ENCODE measurements at places on chromosomes 16 and 17.

DNA sequence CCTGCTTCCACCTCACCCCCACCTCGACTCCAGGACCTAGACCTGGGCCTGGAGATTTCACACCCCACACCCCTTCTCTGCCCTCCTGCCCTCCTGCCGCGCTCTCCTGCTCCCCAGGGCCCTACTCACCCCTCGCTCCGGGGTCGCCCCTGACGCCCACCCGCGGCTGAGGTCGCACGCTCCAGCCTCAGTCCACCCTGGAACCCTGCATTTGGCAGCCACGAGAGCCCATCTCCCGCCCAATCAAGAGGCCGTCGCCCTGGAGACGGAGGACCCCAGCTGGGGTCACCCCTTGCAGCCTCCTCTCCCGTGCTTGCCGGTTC lies 16.1 kb downstream of the TLE7 start:
- DNase-seq, result no peak

GRCh38 chr17:40727447-40728231 lies 24.1 kb upstream of the KRT24 start:
- DNase-seq, result peak; percentile 8

GRCh38 chr17:5715478-5715877 lies 131.2 kb upstream of the NLRP1 start:
- no peak for DNase-seq

DNA sequence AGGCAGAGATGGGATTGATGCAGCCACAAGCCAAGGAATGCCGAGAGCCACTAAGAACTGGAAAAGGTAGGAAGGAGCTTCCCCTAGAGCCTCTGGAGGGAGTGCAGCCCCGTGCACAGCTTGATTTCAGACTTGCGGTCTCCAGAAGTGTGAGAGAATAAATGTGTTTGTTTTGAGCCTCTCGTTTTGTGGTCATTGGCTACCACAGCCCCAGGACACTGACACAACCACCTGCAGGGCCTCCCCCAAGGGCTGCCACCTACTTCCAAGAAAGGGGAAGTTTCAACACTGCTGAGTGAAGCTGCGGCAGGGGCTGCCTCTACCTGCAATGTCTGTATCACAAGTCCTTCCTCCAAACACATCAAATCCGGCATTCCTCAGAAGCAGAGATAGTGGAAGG lies 346.9 kb downstream of the C16orf95 start:
- DNase-seq, result no peak

- DNase-seq, result no peak
These were observed 1.4 kb upstream of the NAE1 start for GRCh38 chr16:66832190-66832589.

- no peak for DNase-seq
These were observed 320.7 kb downstream of the MAP2K4 start for GRCh38 chr17:12341328-12341727.

DNA sequence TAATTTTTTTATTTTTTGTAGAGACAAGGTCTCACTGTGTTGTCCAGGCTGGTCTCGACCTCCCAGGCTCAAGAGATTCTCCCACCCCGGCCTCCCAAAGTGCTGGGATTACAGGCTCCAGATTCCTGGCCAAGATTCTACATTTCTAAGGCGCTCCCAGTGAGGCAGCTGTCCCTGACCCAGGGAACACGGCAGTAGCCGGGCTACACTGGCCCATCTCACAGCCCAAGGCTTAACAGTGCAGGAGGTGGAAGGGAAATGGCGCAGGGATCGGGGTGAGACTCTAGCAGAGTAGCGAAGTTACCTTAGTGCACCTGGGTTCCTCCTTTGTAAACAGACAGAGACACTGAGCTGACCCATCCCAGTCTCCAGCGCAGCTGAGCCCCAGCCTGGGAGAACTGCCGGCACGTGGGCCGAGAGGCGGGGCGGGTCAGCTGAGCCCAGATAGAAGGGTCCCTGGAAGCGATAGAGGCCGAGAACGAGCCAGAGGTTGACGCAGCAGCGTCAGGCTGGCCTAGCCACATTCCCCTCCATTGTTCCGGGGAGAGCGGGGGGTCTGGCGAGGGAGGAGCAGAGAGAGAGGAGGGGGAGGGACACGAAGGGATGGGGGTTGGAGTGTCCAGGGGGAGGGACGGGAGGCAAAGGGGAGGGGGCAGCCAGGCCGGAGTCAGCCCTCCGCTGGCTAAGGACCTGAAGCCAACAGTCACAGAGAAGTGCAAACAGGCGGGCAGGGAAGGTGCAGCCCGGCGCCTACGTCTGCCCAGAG lies 2.5 kb downstream of the CARHSP1 start:
- no peak for DNase-seq

GRCh38 chr17:40075201-40075941 lies 12.6 kb downstream of the THRA start:
- DNase-seq, result peak; percentile 61

DNA sequence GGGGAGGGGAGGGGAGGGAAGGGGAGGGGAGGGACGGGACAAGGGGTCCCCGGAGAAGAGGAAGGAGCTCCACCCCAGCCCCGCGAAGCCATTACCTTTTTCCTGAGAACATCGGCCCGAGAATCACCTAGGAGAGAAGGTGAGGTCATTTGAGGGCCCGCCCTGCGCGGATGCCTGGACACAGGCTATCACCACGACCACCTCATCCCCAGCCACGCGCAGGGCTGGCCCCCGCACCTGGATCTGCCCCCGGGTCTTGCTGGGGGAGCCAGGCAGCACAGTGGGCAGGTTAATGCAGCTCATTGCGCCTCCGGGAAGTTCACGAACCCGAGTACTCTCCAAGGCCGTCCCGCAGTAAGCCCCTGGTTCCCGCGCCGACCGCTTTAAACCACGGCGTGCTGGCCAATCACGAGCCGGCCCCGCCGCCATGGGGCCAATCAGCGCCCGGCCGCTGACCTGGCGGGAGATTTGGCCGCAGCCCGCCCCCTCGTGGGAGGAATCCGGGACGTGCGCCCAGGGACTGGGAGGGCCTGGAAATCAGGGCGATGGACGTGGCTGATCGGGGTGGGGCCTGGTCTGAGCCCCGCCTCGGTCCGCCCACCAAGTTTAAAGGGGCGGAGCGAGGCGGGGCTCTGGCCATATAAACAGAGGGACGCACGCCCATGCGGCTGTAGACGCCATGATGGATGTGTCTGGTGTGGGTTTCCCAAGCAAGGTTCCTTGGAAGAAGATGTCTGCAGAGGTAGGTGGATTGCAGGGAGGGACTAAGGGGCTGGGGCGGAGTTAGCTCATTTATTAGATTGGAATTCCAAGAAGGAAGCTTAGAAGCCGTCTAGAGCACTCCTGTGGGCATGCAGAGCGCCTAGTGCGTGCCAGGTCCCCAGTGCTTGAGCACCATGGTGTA lies at the start of the genes AFMID and TK1:
TSS of gene AFMID (plus strand) at position 671 of the 904 bp plus-strand sequence. CDS start at position 680, 9 bp downstream.
TSS of gene TK1 (minus strand) at position 361 of the 904 bp plus-strand sequence. CDS start at position 303, 58 bp downstream.
- peak; percentile 100 for DNase-seq

GRCh38 chr17:14331225-14331981 lies 30.5 kb downstream of the HS3ST3B1 start:
- no peak for DNase-seq

DNA sequence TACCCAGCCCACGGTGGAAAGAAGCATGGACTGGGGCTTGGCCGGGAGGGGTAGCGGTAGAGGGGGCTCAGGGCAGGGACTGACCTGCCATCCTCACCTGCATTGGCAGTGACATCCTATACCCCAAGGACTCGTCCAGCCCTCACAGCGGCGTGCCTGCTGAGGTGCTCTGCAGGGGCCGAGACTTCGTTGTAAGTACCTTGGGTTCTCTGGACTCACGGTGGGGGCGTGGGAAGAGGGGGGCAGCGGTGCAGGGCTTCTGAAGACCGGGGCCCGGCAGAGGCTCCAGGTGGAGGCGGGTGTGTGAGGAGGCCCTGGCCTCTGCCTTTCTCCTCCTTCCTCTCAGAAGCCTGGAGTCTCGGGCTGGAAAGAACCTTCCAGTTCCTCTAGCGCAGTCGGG lies 25.5 kb downstream of the POLR3E start:
- DNase-seq, result no peak

DNA sequence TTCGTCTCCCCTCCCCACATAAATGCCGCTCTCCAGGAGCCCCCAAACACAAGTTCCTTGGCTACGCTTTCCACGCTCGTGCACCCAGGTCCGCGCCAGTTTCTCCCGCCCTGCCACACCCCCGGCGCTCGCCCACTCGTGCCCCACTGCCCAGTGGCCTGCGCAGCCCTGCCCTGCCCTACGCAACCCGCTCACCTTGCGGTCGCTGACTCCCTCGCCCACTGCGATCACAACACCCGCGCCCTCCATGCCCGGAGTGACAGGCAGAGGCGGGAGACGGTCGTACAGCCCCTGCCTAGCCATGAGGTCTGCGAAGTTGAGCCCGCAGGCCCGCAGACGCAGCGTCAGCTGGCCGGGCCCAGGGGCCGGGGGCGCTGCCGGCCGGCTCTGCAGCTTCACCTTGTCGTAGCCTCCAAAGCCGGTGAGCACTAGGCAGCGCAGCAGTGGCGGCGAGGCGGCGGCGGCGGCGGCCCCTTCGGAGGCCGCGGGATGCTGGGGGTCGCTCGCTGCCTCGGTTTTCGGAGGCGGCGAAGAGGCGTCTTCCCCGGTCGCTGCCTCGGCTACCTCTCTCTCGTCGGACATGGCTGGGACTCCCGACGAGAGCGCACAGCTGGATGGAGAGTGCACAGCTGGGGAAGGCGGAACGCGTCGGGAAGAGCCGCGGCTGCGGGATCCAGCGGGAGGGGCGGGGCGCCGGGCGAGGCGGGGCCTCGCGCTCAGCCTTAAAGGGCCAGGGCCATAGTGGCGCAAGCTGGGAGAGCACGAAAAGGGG lies at the start of gene VAT1:
TSS of gene VAT1 (minus strand) at position 645 of the 772 bp plus-strand sequence. CDS start at position 582, 63 bp downstream.
- DNase-seq, result peak; percentile 89

- DNase-seq, result no peak
These were observed 28.5 kb downstream of the TNS4 start for GRCh38 chr17:40472733-40473452.

GRCh38 chr17:75183999-75184884 lies 1.5 kb upstream of the SUMO2 start:
- DNase-seq, result no peak

GRCh38 chr16:66388350-66389139 lies 22.1 kb downstream of the CDH5 start:
- no peak for DNase-seq

- DNase-seq, result no peak
These were observed 20.2 kb downstream of the MEIOB start for GRCh38 chr16:1851793-1852192.

GRCh38 chr17:55480631-55481315 lies 30.5 kb downstream of the SMIM36 start:
- no peak for DNase-seq

GRCh38 chr17:2892305-2892971 lies 96.2 kb downstream of the RAP1GAP2 start:
- DNase-seq, result peak; percentile 79

GRCh38 chr17:45579529-45580495 lies 89.3 kb upstream of the PLEKHM1 start:
- DNase-seq, result no peak

DNA sequence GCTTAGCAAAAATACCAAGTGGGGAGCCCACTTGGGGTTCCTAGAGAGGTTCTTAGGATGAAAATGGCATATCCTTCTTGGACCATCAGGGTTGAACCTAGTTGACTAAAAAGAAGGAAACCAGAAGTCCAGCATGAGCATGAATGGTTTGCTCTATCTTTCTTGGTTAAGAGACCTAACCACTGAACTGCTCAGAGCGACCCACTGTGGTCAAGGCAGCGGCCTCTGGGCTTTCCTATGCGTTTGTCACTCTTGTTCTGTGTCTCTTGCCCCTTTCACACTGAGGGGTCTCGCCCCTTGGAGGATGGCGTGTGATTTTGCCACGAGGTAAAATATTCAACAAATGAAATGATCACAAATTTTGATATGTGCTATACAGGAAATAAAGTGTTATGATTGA lies 526 bp upstream of the BORCS6 start:
- no peak for DNase-seq

DNA sequence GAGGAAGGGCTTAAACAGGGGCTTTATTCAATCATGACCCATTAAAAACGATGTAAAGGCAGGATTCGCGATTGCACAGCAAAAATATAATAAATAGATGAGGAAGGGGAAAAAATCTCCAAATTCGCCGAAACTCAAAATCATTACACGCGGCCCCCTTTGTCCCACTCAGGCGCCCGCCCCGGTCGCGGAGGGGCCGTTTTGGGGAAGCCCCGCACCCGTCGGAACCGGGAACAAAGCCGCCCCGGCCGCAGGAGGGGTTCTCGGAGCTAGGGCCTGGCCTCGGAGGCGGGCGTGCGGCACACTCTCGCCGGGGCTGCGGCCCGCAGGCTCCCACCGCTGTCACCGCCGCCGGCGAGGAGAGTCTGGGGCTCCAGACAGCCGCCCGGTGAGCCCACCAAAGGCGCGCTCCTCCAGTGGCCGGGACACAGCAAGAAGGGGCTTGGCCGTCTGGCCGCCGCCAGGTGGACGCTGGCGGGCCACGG lies 521 bp downstream of the C16orf87 start:
- no peak for DNase-seq

DNA sequence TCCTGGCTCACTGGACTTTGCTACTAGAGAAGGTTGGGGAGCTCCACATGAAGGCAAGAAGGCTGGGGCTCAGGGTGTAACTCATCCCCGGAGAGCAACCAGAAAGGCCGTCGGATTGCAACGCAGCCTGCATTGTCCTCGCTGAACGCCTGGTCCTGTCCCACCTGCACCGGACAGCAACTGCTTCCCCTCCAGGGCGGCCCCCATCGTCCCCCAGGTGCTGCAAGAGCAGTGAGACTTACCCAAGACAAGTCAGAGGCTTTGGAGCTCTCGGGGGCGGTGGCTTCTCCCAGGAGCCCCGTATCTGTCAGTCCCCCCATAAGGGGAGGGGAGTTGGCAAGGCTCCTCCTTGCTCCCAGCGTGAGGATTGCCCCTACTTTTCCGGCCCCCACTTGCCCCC lies 18.4 kb downstream of the METRNL start:
- DNase-seq, result no peak

- DNase-seq, result peak; percentile 99
These were observed at the start of gene NSMCE1 for GRCh38 chr16:27268376-27269299. Gene NSMCE1, minus strand, starts transcription at chr16:27268772. Its CDS starts 11,202 bp downstream, at chr16:27257570.

DNA sequence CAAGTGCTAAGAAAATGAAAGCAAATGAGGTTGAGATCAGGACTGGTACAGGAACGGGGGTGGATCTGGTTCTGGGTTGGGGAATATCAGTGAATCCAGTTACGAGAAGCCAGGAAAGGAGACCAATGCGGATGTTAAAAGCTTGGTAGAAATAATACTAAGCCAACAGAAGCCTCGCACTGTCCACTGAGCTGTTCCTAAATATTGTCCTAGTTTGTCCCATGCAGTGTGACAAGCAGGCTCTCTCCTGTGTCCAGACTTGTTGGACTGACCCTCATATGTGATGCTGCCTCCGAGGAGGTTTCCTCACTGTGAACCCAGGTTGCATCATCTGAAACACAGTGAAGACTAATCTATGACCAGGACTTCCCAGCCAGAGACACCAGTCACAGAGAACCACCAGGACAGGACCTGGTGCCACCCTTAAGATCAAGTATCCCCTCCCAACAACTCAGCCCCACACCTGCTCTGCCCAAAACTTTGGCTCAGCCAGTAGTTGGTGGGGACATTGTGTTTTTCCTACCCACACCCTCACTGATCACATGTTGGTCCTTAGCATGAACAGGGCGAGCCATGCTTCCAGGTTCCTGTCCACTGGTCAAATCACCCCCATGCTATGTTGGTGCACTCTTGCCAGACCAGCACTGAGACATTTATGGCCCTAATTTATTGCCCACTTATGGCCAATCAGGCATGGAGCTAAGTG lies 32.7 kb upstream of the SCNN1B start:
- DNase-seq, result no peak

All from AG08395 (cell line).